ENCODE measurements at places on chromosomes 16 and 17.

DNA sequence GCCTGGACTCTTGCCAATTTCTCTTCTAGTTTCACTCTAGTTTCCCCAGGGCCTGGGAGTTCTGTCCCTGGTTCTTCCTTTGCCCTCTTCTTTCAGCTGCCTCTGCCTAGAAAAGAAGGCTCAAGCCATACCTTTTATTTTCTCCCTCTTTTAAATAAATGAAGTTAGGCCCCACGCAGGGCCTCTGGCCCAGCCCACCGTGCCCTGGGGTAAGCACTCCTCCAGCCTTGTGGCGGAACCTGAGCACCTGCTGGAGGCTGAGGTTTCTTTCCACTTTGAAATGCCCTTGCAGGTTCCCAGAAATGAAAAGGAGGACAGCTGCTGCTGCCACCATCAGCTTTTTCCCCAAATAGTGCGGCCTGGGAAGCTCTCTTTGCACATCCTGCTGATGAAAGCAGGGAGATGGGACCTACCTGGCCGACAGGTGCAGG lies 139.4 kb downstream of the CCDC182 start:
- DNase-seq = no peak

DNA sequence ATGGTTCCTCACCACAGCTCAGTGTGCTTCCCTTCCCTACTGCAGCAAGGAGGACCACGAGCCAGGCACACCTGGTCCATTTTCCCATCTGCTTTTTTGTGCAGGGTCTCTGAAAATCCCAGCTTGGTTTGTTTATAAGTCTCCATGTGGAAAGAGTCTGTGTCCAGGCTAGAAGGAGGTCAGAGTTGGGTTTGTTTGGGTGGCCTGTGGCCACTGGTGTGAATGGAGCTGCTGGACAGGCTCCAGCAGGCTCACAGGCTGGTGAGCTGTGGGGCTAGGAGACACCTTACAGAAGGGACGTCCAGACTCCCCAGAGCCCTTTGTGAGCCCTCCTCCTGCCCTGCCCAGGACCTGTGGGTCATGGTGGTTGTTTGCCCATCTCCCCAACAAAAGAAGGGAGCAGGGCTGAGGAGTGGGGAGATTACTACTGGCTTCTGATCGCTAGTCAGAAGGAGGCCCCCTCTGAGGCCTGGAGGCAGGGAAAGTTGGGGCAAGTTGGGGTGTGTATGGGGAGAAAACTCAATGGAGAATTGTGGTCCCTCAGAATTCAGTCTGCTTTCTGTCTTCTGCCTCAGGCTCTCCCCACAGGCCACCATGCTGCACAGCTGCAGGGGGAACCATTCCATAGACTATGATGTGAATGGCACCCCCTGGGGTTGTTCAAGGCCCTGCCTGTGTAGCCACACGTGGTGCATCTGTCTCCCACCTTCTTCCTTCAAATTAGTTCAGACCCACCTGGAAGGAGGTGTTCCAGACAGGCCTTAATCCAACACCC lies 4.1 kb downstream of the RARA start:
- DNase-seq = no peak

- no peak for DNase-seq
These were observed 19.8 kb upstream of the SCIMP start for GRCh38 chr17:5254414-5254813.

DNA sequence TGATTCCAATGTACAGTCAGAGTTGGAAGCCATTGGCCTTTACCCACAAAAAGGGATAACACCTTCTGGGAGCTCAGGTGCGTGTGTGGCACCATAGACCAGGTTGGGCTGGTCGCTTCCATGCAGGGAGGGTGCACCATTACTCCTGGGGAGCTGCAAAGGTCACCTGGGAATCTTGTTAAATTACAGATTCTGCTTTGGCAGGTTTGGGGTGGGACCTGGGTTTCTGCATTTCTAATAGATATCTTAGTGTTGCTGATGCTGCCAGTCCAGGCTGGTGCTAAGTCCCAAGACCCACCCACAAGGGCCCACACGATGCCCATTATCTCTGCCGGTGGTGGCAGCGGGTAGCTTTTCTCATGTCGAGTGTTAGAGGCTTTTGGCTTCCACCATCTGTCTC lies 148.3 kb upstream of the CACNG5 start:
- DNase-seq = no peak

DNA sequence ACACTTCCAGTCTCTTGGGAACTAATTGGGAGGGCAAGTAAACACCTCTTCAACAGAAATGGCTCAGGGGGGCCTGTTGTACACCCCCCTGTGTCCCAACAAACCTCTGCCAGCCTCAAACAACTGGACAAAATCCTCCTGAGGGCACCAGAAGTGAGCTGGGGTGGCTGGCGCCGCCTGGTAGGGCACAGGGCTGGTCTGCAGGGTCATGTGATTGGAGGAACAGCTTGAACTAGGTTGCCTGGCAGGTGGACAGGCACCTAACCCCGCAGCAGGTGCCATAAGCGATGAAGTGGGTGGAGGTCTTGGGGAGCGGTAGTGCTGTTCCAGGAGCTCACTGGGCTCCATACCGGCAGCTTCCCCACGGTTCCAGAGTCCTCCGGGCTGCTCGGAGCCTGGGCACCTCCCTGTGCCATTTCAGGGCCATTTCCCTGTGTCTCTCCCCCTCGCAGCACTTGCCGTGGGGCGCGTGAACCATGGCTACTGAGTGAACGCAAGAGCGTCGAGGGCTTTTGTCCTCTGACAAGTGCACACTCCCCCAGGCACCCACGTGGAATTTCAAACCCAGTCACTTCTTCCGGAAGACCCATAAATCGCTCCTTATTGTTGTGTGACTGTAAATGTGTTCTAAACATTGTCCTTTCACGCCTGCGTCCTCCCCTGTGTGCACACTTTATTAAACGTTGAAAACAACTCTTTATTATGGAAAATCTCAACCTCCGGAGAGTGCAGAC lies 101.5 kb downstream of the SEC14L1 start:
- DNase-seq = no peak

GRCh38 chr16:3135126-3135715 lies 392 bp downstream of the ZNF213 start:
- no peak for DNase-seq

GRCh38 chr16:19282101-19282500 lies 3.4 kb upstream of the CLEC19A start:
- DNase-seq = no peak

DNA sequence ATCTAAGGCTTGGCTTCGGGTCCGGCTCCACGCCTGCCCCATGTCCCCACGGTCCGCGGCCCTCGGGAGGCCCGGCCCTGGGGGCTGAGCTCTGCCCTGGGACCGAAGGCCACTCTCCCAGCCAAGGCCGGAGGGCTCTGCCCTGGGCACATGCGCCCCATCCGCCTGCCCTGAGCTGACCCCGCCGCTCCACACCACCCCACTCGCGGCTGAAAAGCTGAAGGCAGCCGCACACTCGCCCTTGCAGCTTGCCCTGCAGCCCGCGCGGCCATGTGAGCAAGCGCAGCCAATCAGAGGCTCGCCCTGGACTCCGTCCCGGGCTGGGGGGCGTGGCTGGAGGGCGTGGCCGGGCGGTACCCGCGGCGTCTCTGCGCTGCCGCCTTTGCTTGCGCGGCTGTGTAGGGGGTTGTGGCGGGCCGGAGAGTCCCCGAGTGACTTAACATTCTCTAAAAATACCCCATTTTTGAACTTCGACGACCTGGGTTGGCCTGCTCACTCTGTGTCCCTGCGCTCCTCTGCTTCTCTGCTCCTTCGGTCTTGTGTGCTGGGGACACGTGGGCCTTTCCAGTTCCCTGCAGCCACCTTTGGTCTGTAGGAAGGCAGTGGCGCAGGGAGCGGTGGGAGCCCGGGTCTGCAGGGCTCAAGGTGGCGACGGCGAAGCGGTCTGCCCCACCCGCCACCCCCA lies 8.8 kb upstream of the MAP2K3 start:
- peak; percentile 67 for DNase-seq

- DNase-seq = no peak
These were observed 8.5 kb downstream of the TXNDC11 start for GRCh38 chr16:11734025-11734652.

GRCh38 chr16:84299734-84300440 lies 5.2 kb downstream of the WFDC1 start:
- no peak for DNase-seq

GRCh38 chr16:27790546-27791403 lies 240.8 kb downstream of the KATNIP start:
- DNase-seq = no peak

DNA sequence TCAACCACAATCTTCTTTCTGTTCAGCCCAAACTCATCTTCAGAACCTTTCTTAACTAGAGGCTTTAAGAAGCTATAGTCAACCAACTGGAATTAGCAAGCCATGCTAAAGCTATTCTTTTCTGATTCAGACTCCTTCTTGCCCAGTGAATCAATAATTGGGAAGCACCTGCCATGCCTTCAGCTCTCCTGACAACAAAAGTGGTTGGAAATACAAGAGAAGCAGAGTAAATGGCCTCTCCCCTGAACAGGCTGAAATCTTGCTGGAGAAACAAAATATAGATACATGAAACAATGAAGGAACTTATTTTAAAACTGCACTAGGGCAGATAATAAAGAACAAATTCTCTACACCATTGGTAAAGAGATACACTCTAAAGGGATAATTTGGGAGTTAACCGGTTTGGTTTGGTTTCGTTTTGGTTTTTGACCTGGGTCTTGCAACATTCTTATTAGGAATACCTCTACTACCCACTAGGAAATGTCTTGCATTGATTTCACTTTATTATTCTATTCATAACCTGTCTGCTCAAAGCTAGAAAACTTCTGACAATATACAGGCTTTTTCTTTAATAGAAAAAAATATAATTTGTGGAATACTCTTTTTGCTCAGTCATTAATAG lies 173.6 kb upstream of the DYNLRB2 start:
- DNase-seq = no peak

DNA sequence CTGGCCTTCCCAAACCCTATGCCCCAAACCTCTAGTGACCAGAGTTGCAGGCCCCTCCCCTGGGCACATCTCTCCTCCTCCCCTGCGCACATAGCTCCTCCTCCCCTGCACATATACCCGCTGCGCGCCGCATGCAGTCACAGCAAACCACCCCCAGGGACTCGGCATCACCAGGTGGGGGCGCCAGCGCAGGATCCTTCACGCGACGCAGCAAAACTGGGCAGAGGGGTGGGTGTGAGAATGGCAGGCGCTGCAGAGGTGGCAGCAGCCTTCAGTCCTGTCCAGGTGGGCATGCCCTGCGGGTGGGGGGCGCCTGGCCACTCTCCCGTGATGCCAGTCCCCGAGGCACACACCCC lies 5.6 kb downstream of the CORO6 start:
- no peak for DNase-seq

- DNase-seq = no peak
These were observed 48.0 kb downstream of the RBFOX3 start for GRCh38 chr17:79562931-79563210.

DNA sequence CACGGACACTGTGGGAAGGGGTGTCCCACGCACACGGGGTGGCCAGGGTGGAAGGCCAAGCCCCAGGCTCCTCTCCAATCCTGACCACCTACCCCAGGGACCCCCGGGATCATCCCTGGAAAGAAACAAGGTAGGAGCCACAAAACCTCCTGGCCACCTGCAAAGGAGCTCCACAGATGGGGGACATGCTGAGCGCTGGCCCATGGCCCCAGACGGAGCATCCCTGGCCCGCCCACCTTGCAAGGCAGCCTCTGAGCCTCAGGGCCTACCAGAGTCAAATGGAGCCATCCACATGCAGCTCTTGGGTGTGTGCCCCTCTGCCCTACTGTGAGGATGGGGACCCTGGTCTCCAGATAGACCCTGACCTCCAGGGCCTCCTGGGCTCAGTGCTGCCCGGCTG lies 16.3 kb downstream of the SLC38A10 start:
- no peak for DNase-seq

GRCh38 chr16:71426069-71426879 lies 15.6 kb downstream of the TLE7 start:
- no peak for DNase-seq

DNA sequence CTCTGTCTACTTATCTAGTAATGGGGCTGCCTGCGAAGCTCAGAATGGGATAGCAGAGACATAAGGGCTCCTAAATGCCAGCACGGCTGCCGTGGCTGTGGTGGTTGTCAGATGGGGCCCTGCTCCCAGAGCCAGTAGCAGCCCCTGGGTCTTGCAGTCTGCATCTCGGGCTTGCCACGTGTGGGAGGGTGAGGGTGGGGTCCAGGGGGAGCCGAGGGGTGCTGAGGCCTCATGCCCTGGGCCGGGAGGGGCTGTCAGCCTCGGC lies 88.8 kb upstream of the GSE1 start:
- no peak for DNase-seq

GRCh38 chr17:75006653-75007052 lies 5.8 kb upstream of the MRPL58 start:
- no peak for DNase-seq

DNA sequence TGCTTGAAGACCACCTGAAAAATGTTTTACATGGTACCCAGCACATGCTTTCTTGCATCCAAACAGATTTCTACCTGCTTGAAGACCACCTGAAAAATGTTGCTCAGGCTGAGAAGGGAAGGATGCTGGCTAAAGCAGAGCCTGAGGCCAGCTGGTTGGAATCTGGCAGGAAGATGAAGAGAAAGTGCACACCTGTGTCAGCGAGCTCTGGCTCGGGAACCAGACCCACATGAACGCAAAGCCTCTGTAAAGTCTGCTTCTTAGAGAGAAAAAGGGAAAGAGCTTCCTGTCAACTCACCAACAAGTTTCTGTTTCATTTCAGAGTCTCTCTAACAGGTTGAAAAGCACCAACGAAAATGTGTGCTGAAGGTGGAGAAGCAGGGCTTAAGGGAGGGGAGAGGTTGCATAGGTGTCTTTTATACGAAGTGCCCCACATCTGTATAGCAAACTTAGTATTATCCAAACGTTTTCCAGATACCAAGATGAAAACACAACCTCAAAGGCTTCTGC lies 226.0 kb downstream of the TOX3 start:
- no peak for DNase-seq

DNA sequence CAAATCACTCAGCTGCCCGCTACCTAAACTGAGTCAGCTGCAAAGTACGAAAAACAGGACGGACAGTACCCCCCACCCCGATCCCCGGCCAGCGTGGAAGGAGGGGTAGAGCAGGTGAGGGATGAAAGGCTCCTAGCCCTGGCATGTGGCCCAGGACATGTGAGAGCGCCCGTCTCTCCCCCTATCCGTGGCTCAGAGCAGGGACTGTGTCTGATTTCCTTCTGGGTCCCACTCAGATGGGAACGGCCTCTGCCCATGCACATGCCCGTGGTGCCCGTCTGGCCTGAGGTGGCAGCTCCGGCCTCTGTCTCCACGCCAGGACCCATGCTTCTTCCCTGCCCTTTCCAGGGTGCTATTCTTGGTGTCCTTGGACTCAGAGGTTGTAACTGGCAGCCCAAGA lies 30.2 kb upstream of the RASD1 start:
- no peak for DNase-seq

DNA sequence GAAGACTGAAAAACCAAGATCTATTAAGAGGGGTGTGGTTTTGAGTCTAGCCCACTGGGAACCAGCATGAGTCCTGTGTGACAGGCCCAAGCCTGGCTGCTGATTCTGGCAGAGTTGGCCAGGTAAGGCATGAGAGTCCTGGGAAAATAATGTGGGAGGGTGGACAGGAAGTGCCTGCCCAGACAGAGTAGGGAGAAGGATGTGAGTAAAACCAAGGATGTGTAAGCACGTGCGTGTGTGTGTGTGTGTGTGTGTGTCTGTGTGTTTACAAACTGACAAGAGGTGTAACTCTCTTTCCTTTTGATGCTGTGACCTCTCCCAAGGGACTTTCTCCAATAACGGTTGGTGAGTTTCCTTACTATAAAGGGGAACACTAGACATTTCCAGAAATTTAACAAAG lies 15.6 kb upstream of the TEX2 start:
- DNase-seq = no peak

All from cerebellar nuclear complex (tissue), 1 donor.